ENCODE measurements at places on chromosomes 3 and 15.
A peak's percentile ranks its signal among the peaks of the same experiment; 100 is the strongest.

DNA sequence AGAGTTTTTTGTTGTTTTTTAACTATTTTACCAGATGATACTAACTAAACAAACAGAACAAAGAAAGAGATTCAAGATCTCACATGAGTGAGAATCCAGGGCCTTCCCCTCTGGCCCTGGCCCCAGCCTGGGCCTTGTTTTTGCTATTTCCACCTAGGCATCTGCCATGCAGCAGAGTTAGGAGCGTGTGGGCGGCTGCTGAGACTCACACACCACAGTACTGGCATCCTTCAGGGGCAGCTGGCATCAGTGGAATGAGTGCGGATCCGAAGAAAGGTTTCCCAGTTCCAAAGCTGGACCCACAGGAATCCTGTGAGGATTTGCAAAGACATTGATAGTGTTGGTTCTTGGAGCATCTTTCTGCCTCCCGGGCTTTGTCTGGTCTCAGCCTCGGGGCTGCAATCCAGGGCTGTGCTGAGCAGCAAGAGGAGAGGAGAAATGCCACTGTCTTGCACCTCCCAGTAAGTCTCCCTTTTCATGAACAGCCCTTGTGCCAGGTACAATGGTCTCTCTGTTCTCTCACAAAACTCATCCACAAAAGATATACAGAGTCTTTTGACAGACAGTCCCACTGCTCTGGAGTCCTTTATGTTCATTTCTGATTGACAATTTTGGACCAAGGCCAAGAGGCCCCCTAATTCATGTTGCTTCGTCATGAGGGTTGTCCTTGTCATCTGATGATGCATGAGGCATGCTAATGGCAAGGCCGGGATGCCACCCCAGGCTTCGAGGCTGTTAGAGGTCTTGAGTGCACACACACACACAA, 46.6 kb downstream of the APH1B start:
- DNase-seq, result no peak

DNA sequence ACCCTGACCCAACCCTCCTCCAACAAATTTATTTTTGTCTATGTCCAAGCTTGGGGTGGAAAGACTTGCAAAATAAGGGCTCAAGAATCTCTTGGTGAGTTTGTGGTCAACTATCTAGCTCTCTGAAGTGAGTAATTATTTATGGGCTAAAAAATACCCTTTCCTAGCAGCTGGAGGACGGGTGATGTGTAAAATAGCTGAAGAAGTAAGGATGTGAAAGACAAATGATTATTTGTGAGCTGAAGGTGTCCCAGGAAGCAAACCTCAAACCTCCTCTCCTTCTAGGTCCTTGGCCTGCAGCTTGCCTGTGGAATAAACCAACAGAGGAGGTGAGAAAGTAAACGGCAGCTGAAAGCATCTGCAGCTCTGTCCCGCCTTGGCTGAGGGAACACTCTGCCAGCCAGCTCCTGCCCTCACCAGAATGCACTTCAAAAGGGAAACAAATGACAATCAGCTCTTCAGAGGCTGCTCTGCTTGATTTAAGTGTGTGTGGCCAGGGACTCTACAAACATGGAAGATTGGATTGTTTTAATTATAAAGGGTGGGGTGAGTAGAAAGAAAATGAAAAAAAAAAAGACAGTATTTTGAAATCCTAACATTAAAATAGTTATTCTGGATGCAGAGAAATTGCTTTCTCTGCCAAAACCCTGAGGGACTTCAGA, 60.3 kb downstream of the TM4SF4 start:
- no peak for DNase-seq

GRCh38 chr3:140910860-140911259, 30.8 kb upstream of the SLC25A36 start:
- DNase-seq, result peak; percentile 42

DNA sequence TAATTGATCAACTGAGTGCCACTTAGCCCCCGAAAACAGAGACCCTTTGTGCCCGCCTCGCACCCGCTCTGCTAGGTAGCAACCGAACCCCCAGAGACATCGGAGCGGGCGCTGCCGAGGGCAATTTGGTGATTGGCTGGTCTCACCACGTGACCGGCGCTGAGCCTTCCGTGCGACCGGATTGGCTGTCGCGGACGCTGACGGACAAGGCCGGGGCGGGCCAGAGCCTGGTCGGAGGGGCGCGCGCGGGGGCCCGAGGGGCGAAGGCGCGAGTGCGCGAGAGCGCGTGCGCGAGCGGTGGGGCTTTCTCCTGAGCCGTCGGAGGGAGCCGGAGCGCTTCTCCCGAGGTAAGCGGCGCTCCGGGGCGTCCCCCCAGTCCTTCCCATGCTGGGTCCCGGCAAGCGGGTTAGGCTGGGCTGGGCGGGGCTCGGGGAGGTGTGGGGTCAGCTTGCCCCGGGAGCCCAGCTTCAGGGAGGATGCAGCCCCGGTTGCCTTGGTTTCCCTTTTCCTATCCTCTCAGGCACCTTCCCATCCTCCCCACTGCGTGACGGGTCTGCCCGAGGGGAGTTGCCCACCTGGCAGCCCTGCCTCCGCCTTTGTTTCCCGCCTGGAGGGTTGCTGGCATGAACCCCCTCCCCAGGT, at the start of gene TMEM108:
TMEM108 (plus strand) TSS at position 303 of the 642 bp plus-strand sequence.
- DNase-seq, result peak; percentile 81

- DNase-seq, result no peak
Measured at GRCh38 chr3:191135175-191135574, 63.9 kb upstream of the OSTN start.

- no peak for DNase-seq
Measured at GRCh38 chr15:78930577-78931388, 14.1 kb downstream of the CTSH start.

GRCh38 chr3:22159004-22159695, 408.1 kb upstream of the ZNF385D start:
- DNase-seq, result no peak

DNA sequence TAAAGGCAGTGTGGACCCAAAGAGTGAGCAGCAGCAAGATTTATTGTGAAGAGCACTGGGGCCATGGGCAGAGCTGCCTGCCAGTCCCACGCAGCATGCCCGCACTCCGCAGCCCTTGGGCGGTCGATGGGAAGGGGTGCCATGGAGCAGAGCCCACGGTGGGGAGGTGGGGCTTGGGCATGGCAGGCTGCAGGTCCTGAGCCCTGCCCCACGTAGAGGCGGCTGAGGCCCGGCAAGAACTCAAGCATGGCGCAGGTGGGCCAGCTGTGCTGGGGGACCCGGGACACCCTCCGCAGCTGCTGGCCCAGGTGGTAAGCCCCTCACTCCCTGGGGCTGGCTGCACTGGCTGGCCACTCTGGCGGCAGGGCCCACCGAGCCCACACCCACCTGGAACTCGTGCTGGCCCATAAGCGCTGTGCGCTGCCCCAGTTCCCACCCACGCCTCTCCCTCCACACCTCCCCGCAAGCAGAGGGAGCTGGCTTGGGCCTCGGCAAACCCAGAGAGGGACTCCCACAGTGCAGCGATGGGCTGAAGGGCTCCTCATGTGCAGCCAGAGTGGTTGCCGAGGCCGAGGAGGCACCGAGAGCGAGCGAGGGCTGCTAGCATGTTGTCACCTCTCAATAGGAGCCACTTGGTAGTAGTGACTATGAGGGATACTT, 1218.8 kb upstream of the EPHA6 start:
- DNase-seq, result no peak

GRCh38 chr15:66824424-66824823, 122.4 kb downstream of the SMAD6 start:
- no peak for DNase-seq

GRCh38 chr3:152258448-152259393, 10.0 kb upstream of the MBNL1 start:
- peak; percentile 56 for DNase-seq

DNA sequence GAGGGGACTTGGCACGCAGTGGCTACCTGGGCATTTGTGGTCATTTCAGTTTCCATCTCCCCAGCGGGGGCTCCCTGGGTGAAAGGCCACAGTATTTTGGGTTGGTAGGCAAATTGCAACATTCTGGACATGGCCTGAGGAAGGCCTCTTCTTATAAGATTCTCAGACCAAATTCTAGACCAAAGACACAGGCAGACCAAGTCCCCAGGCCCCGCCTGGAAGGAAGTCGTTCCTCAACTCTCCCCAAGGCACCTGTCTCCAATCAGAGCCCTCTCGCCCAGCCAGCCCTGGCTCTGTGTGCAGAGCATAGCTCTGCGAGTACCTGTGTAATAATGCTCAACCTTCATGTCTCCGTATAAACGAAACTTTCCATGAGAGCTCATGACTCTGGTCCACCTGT, 53.1 kb downstream of the GRIP2 start:
- DNase-seq, result no peak

DNA sequence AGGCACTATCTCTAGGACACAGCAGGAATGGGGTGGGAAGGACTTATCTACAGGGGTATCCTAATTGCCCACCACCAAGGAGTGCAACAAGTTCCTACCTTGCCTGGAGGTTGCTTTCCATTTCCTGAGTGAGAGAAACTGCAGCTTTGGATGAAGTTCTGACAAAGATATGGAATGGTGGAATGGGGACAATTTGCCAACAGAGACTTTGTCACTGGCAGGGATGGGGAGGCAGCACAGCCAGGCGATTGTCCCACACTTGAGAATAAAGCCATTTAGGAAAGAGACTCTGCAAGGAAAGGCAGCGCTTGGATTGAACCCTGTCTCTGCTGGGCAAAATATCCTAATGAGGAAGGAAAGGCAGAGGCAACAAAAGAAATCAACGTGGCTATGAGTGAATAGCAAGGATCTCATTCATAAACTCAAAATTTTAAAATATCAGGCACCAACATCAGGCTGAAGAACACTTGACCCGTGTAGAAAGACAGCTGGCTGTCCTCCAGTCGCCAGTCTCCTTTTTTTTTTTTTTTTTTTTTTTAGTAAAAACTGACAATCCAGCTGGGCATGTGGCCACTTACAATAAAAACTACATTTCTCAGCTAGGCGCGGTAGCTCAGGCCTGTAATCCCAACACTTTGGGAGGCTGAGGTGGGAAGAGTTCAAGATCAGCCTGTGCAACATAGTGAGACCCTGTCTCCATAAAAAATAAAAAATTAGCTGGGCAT, 31.6 kb upstream of the PDE8A start:
- peak; percentile 80 for DNase-seq

- DNase-seq, result no peak
Measured at GRCh38 chr3:18558507-18558906, 133.4 kb upstream of the SATB1 start.

GRCh38 chr3:125022206-125022605, 33.6 kb downstream of the HEG1 start:
- no peak for DNase-seq

DNA sequence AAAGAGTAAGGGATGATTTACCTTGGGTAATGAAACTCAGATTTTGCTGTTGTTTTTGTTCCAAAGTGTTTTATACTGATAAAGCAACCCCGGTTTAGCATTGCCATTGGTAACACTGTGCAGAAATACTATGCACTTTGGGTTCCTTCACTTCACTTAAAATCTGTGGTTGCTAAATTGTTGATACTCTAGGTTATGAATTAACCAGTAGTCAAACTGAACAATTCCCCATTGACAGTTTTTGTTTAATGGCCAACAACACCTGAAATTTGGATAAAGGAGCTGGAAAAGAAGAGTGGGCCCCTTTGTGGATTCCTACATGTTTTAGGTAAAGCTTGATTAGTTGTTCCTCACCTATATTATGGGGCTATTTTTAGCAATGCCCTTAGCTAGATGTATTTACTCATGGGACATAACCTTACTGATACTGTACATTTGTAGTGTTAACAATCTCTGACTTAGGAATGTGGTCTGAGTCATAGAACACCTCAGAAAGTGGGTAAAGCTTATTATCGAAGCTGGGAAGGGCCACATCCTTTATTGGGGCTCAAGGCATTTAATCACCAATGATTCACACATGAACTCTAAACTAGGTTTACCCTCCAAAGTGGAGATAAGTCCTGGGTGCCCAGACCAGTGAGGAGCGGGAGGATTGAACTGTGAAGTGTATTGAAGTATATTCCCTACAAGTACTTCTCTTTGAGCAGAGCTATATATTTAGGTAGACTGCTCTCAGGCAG, 29.5 kb upstream of the THRB start:
- no peak for DNase-seq

DNA sequence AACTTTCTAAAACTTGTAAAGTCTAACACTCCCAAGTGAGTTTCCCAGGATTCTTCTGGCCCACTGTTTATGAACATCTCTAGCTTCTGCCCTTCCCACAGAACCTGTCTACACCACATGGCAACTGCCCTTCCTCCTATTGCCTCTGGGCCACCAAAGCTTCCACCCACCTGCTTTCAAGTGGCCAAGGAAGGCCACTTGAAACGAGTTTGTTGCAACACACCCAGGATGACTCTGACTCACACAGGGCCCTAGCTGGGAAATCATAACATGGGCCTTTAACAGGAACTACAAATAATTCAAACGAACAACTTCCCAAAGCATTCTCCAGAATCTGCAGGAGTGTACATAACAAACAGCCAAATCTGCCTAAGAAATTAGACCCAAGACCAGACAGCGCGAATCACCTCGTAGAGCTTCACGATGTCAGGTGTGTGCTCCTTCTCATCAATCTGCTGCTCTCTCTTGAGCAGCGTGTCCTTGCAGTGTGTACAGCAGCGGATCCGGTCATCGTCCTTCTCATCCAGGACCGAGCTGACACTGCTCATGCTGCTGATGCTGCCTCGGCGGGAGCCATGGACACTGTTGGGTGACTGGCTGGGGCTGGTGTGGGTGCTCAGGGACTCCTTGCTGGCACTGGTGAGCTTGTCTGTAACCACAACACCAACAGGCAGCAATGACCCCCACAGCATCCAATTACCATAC, 16.8 kb downstream of the RBSN start:
- no peak for DNase-seq

DNA sequence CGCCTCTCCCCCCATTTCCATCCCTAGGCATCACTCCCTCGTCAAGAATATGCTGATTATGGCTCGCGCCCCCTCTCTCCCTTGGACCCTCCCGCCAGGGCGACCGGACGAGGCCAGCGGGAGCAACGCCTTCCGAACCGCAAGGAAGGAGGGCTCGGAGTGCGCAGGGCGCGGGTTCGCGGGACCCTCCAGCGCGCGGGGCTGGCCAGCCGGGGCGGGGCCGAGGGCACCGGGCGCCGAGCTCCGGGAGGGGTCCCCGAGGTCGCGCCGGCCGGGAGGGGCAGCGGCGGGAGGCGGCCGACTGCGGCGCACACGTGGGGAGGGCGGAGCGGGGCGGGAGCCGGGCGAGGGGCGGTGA, 483 bp downstream of the EHD4 start:
- no peak for DNase-seq

GRCh38 chr3:64625381-64625780, 62.4 kb downstream of the ADAMTS9 start:
- DNase-seq, result no peak

DNA sequence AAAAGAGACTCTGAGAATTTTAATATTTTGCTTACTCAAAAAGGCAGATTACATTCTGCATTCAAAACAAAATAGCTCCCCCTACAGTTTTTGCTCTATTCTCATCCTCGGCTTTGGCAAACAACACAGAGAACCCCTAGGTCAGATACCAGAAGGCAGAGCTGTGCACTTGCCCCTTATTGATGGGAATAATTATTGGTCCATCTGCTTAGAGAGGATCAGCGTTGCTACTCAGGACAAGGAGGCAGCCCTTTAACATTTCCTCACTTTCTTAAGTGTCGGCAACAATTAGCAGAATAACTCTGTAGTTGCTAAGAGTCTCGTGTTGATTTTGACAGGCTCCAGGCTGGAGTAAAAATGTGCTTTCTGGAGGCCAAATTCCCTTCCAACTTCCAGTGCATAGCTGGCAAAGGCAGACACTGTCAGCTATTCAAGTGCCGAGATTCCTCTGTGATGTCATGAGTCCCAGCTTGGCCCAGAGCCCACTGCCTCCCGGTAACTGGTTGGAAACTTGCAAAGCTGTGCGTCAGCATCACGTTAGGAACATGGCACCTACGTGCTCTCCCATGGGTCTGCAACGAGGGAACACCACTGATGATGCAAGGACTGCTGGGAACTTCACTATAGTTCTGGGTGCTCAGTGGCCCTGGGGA, 482.7 kb upstream of the ADAMTS9 start:
- DNase-seq, result peak; percentile 3

Data from putamen (tissue), 1 donor.